ENCODE measurements at places on chromosomes 1 and 21.
A peak's percentile ranks its signal among the peaks of the same experiment; 100 is the strongest.

- no peak for ATAC-seq
These were observed 76.6 kb downstream of the UBE2U start for GRCh38 chr1:64280001-64280400.

DNA sequence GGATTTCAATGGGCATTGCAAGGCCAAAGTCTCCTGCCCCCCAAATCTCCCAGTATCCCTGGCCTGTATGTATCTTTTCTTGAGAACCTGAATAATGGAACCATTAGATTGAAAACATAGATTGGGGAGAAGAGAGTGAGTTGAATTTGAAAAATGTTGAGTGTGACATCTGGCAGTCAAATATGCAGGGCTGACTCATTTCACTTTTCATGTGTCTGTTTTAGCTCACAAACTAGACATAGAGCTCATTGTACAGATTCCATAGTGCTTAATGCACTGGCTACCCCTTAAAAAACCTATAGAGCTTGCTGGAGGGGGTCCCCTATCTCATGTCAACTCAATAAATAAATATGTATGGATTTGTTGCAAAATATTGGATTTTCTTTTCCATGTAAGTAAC is 30.8 kb downstream of the DDR2 start:
- no peak for ATAC-seq

DNA sequence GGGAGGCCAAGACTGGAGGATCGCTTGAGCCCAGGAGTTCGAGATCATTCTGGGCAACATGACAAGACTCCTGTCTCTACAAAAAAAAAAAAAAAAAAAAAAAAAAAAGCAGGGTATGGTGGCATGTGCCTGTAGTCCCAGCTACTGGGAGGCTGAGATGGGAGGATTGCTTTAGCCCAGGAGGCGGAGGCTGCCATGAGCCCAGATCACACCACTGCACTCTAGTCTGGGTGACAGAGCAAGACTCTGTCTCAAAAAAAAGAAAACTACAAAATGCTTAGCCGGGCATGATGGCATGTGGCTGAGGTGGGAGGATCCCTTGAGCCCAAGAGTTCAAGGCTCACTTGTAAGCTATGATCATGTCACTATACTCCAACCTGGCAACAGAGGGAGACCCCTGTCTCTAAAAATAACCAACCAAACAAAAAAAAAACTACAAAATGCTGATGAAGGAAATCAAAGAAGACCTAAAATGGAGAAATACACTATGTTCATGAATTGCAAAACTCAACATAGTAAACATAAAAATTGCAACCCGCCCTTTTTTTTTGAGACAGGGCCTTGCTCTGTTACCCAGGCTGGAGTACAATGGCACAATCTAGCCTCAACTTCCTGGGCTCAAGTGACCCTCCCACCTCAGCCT is 20.4 kb downstream of the SHISAL2A start:
- ATAC-seq, result no peak

GRCh38 chr1:221759436-221759835 is 17.5 kb upstream of the DUSP10 start:
- ATAC-seq, result no peak

DNA sequence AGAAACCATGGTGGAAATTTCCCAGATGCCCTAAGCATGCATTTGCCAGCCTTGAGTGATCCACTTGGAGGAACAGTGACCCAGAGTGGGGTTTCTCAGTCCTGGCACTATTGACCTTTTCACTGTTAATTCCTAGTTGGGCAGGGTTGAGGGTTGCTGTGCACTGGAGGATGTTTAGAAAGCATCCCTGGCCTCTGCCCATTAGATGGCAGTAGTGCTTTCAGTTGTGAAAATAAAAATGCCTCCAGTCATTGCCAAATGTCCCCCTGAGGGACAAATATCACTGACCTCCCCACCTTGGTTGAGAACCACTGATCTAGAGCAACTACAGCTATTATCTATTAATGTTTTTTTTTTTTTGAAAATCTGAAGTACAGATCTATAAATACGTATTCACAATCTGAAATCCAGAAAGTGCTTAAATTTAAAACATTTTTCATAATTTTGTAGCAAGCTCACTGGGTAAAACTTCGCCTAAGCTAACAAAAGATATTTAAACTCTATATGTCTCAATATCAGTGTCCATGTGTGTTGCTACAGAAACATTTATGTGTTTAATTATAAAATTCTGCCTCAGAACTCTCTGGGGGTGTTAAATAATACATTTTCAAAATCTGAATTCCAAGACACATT is 27.3 kb downstream of the F3 start:
- ATAC-seq, result peak; percentile 27

DNA sequence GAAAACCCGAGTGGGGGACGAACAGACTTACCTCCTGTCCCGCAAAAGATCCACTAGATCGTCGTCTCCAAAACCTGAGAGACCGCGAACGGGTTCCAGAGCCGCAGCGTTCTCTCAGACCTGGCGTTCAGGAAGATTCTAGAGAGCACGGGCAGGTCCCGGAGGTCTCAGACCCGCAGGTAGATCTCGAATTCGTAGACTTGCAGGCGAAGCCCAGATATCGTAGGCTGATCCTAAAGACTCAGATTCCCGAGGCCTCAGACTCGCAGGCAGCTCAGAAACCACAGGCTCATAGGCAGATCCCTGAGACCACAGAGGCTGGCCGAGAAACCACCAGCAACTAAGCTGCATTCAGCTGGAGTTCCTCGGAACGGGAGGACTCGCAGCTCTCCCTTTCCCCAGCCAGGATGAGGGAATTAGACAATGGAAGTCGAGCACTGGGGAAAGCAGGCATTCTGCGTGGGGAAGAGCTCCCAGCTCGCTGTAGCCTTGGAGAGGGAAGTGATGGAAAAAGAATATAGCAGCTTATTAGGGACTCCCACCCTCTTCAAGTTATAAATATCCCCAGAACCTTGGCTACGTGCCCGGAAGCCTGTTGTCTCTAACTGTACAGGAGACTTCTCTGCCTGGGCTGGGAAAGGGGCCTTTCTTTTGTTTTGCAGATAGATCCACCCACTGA is at the start of gene ZNF436:
Gene ZNF436 (minus strand): TSS at position 502 of the 679 bp plus-strand sequence. CDS start 1,831 bp downstream, outside the sequence.
- ATAC-seq, result peak; percentile 1

- peak; percentile 71 for ATAC-seq
These were observed 2.3 kb downstream of the SLC37A1 start for GRCh38 chr21:42515708-42516502.

DNA sequence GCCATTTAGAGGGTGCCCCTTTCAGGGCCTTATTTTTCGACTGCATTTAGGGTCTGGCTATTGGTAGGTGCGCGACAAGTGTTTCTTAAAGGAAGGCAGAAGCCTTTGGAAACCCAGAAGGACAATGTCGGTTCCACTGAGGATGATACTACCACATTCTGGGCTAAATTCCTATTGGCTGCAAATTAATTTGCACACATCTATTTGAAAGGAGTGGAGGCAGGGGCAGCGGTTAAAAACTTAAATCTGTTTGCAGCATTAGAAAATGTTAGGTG is 1.1 kb downstream of the PATJ start:
- ATAC-seq, result no peak

DNA sequence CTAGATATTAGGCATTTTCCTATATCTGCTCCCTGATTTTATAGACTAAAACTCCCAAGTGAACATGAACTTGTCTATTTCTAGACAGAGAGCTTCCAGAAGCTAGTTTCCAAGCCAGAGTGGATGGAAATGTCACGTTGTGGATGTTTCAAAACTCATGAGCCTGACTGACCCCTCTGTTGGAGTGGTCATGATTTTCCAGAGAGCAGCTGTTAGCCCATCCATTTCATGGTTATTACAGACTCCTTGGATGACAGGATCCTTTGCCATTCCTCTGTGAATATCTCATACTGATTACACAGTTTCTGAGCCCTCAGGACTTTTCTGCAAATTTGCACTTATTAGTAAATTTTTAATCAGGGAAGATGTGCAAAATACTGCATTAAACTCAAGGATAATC is 76.8 kb upstream of the ATF3 start:
- no peak for ATAC-seq

DNA sequence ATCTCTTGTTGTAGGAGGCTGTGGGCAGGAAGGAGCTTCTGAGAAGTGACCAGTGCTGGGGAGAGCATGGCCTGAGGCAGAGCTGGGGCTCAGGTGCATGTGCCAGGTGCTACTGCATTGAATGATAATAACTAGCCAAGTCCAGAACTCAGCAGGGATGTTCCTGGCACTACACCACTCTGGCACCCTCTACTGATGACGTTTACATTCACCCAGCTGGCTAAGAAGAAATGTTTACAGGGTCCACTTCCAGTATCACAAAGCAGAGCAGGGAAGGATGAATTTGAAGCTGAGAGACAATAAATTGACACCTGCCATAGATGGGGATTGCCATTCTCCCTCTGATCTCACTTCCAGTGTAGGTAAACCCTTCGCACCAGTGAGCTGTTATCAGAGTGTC is 411.8 kb downstream of the SETD4 start:
- ATAC-seq, result no peak

DNA sequence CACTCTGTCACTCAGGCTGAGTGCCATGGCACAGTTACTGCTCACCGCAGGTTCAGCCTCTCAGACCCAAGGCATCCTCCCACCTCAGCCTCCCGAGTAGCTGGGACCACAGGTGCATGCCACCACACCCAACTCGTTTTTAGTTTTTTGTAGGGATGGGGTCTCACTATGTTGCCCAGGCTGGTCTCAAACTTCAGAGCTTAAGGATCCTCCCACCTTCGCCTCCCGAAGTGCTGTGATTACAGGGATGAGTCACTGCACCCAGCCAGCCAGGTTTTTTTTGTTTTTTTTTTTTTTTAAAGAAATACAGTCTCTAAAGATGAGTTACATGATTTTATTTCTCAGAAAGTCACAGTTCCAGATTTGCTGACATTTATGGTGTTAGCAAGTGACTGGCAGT is 29.0 kb downstream of the BACE2 start:
- ATAC-seq, result no peak

DNA sequence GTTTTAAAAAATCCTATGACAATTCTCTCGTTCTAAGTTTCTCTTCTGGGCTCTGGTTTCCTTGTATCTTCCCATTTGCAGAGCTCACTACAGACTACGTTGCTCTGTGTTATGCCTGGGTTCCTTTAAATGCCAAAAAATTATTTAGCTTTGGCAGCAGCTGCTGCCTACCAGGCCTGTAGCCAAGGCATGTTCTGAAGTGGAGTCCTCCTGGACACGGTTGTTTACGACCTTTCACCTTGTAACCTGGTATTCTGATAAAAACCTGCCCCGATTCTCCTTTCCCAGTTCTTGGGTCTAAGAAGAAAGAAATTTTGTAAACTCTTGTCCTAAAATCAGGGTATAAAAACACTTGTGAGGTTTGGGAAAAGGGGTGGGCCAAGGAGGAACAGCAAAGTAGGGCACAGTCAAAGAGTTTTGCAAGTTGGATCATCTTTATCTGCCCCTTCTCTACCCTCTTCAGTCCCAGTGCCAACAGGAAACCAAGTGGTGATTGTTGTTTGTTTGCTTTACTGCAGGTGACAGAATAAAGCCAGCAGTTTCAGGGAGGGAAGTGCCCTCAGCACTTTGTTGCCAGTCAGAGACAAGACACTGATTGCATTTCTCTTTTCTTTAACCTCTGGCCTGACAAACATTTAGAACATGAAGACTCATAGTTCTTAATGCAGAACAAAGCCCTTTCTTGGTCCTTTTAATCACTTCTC is 3.1 kb upstream of the TXNIP start:
- no peak for ATAC-seq

- no peak for ATAC-seq
These were observed 113.7 kb upstream of the RRP15 start for GRCh38 chr1:218171302-218171893.

DNA sequence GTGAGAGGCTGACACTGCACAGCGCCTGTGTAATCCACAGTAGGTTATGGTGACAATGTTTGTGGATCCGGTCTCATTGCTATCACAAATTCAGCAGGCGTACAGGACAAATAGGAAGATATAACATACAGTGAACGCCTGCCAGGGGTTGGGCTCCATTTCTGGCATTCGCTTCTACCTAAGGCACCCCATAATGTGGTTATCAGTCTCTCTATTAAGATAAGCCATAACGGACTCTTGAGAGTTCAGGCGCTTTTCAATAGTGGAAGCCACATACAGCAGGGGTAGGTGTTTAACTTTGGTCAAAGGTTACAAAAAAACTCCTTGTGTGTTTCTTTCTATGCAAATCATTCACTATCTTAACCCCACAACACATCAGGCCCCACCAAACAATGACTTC is 72.8 kb downstream of the SIPA1L2 start:
- no peak for ATAC-seq

- ATAC-seq, result no peak
These were observed 11.3 kb downstream of the LDLRAD2 start for GRCh38 chr1:21823206-21823979.

DNA sequence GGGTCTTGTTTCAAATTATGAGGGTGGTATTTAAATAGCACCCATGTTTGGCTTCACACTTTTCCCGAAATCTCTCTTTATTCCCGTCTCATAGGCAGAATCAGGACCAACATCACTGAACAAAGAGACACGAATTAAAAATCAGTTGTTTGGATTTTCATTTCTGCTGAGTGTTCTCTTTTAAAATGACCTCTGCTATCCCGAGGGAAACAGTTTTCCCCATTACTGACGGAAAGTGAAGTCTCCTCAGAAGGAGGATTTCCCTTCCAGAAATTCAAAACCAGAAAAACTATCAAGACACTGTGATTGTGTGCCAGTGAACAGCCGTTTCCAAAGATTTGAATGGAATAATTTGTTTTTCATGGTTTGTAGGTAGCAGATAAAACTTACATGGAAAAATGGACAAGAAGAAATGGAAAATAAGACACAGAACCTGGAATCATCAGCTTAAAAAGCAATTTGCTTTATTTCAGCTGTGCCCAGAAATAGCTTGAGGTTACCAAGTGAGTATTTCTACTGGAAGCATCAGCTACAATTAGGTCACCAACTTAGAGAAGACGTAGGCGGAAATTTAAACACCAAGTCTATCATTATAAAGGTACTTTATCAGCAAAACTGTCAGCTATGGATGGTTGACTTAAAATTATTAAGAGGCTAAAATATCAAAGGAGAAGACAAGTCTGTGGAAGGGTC is 68.5 kb downstream of the RUNX1 start:
- ATAC-seq, result no peak

DNA sequence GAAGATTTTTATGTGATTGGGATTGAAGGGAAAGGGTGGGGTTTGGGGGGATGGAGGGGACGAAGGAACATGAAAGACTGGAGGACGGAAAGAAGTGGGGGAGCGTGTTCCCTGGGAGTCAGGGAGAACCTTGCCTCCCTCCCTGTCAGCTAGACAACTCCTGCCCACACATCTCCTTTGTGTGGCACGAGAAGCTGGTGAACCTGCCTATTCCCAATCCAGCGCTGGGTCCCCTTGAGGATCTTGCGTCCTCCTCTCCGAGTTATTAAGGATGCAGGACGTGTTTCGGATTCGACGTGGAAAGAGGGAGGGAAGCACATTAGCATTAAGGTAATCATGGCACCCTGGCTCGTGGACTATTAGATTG is 1.4 kb downstream of the LRRC7 start:
- peak; percentile 2 for ATAC-seq

GRCh38 chr21:31482460-31482859 is 138.4 kb upstream of the TIAM1 start:
- no peak for ATAC-seq

GRCh38 chr1:181347495-181348390 is 135.6 kb upstream of the CACNA1E start:
- ATAC-seq, result no peak

- no peak for ATAC-seq
These were observed 20.8 kb upstream of the MYSM1 start for GRCh38 chr1:58720680-58721079.

GRCh38 chr1:153396461-153396860 is 5.6 kb upstream of the S100A8 start:
- no peak for ATAC-seq

GRCh38 chr1:31750858-31751510 is 13.2 kb downstream of the ADGRB2 start:
- peak; percentile 67 for ATAC-seq

- ATAC-seq, result no peak
These were observed 287.3 kb upstream of the SGIP1 start for GRCh38 chr1:66246351-66247269.

GRCh38 chr1:168365719-168366479 is 85.2 kb downstream of the TBX19 start:
- no peak for ATAC-seq
